ENCODE measurements at places on chromosomes 13 and 19. TPM values are rescaled to one million over a fixed set of nuclear protein-coding genes. Genes with fewer than 3 reads are reported as not detected.

IL4I1 gene
- 3.1 TPM for total RNA-seq

ZNF582 gene
- 10.1 TPM for total RNA-seq

CGB1 gene
- not detected for total RNA-seq

KIR2DL3 gene
- total RNA-seq: not detected

ZNF558 gene
- 35.7 TPM for total RNA-seq

TEX30 gene
- 5.9 TPM for total RNA-seq

CRLF1 gene
- total RNA-seq: not detected

MEX3D gene
- total RNA-seq: 4.2 TPM

IGFL1 gene
- total RNA-seq: not detected

HRC gene
- total RNA-seq: not detected

CGB3 gene
- not detected for total RNA-seq

FFAR1 gene
- 3.0 TPM for total RNA-seq

ZNF154 gene
- 42.8 TPM for total RNA-seq

MEF2B gene
- total RNA-seq: 4.1 TPM

SBSN gene
- total RNA-seq: not detected

TMEM59L gene
- not detected for total RNA-seq

KLK4 gene
- 0.52 TPM for total RNA-seq

MRPS31 gene
- 34.4 TPM for total RNA-seq

POLR1G gene
- 3.5 TPM for total RNA-seq

LHB gene
- total RNA-seq: 1.1 TPM

ZNF180 gene
- 16.1 TPM for total RNA-seq

TICAM1 gene
- total RNA-seq: 19.7 TPM

ZNF836 gene
- 42.0 TPM for total RNA-seq

KLHL1 gene
- total RNA-seq: not detected

MAMSTR gene
- total RNA-seq: 2.4 TPM

FLT3 gene
- 0.42 TPM for total RNA-seq

POGLUT2 gene
- not detected for total RNA-seq

APLP1 gene
- total RNA-seq: not detected

KIR2DL1 gene
- total RNA-seq: not detected

IZUMO4 gene
- 80.8 TPM for total RNA-seq

NXNL1 gene
- total RNA-seq: not detected

MYO16 gene
- not detected for total RNA-seq

EPS8L1 gene
- 1.3 TPM for total RNA-seq

GPC6 gene
- not detected for total RNA-seq

FGF14 gene
- not detected for total RNA-seq

NCCRP1 gene
- total RNA-seq: not detected

UBE2L5 gene
- total RNA-seq: 0.57 TPM

NFKBIB gene
- total RNA-seq: 30.3 TPM

SWSAP1 gene
- 5.0 TPM for total RNA-seq

C19orf81 gene
- not detected for total RNA-seq

OXGR1 gene
- total RNA-seq: not detected

CGB8 gene
- total RNA-seq: not detected

CGB5 gene
- total RNA-seq: not detected

DGKH gene
- total RNA-seq: 1.1 TPM

IFNL1 gene
- not detected for total RNA-seq

ZNF439 gene
- 52.3 TPM for total RNA-seq

SEMA6B gene
- 0.46 TPM for total RNA-seq

CEACAM20 gene
- not detected for total RNA-seq

RPL13A gene
- 5,457 TPM for total RNA-seq

GPR183 gene
- 240 TPM for total RNA-seq

IGFL2 gene
- not detected for total RNA-seq

ZNF738 gene
- total RNA-seq: 27.1 TPM

RPS19 gene
- total RNA-seq: 3,294 TPM

ZNF440 gene
- 22.4 TPM for total RNA-seq

LGALS7B gene
- not detected for total RNA-seq

Data from B cell (primary cell).